ENCODE measurements at places on chromosomes 7 and 10.

GRCh38 chr7:70681469-70682350 lies 450.2 kb upstream of the GALNT17 start:
- peak; percentile 16 for DNase-seq

DNA sequence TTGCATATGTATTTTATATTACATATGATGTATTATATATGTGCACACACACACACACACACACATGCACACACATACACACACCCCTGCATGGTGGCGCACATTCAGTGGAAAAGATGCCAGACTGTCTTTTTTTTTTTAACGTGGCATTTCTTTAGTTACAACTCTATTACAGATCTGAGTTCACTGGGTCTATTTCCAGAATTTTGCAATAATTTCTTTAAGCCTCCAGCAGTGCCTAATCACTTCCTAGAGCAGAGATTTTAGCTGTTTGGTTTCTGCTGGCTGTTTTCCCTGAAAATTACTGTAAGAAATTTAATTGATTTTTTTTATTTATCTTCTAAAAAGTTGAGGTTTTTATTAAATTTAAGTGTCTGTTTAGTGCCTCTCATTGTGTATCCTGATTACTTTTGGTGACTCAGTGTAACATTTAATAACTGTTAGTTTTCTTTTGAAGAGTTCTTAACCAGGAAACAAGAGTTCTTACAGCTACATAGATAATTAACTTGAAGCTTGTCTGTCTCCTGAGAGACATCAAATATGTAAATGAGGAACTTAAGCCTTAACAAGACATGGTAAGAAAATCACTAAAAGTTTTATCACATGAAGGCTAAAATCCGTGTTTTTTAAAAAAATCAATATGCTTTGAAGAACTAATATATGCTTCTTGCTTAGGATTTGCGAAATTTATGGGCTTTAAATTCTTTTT lies 232.0 kb downstream of the MDFIC start:
- DNase-seq: no peak

DNA sequence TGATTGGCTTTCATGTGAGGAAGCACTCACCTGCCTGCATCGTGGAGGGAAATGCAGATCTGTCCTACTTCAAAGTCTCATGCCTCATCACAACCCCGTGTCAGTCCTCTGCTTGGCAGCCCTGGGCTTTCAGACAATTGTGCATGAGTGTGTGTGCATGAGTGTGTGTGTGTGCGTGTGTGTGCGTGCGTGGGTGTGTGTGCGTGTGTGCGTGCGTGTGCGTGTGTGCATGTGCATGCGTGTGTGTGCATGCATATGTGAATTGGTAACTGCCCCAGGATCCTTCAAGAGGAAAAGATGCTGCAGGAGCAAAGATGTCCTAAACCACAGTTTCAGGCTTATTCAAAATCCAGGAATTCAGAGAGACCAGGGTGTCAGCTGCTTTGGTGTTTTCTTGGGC lies 71.3 kb downstream of the LANCL2 start:
- peak; percentile 32 for DNase-seq

GRCh38 chr10:124061030-124061429 lies 32.4 kb downstream of the CHST15 start:
- DNase-seq: no peak

- no peak for DNase-seq
Measured at GRCh38 chr7:88317422-88317821, 10.7 kb upstream of the STEAP4 start.

GRCh38 chr10:62264702-62265436 lies 3.8 kb downstream of the RTKN2 start:
- peak; percentile 7 for DNase-seq

DNA sequence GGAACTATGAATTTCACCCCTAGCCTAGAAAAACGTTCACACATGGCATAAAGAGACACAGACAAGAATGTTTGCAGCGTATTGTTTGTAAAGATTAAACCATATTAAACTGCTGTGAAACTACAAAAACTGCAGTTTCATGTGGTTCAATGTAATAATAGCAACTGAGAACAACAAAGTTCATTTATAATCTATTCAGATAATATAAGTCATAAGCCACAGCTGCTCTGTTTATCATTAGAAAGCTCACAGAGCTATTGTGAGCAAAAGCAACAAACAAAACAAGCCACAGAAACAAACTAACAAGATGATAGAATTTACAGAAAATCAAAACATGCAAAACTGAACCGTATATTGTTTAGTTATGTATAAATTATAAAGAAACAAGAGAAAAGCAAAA lies 113.5 kb downstream of the AHR start:
- no peak for DNase-seq

GRCh38 chr7:80790877-80791276 lies 128.0 kb downstream of the SEMA3C start:
- DNase-seq: no peak

- no peak for DNase-seq
Measured at GRCh38 chr7:102079140-102080018, 207.3 kb upstream of the SH2B2 start.
